Kidney (tissue), 22 donors: ENCODE measurements at places on chromosomes 5 and 9. TPM values are rescaled to one million over a fixed set of nuclear protein-coding genes. Genes with fewer than 3 reads are reported as not detected.

GRCh38 chr5:36267905-36268304 lies 26.2 kb upstream of the NADK2 start:
- no peak for DNase-seq

Gene PTGDS
- 236 TPM for total RNA-seq

DNA sequence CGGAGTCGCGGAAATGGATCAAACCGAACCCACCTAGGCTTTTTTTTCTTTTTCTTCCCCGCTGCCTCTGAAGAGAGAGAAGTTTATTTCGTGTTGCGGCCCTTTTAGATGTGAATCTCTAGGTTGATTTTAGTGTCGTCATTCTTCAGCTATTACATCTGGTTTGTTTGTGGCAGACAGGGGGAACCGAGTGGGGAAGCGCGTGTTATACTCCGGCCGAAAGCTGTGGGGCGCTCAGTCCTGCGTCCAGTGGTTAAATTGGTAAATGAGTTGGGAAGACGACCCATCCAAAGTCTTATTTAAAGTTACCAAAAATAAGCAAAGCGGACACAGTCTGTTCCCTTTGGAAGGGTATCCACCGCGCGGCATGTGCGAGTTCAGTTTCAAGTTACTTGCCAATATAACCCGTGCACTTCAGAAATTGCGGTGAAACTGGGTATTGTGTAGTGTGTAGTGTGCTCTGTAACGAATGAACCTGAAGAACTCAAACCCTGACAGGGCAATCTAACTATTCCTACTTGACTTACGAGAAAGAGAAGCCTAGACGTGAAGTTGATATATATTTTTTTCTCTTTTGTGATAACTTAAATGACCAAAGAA lies 1.3 kb downstream of the MAN2A1 start:
- peak; percentile 87 for DNase-seq

Gene IFNK
- not detected for total RNA-seq

DNA sequence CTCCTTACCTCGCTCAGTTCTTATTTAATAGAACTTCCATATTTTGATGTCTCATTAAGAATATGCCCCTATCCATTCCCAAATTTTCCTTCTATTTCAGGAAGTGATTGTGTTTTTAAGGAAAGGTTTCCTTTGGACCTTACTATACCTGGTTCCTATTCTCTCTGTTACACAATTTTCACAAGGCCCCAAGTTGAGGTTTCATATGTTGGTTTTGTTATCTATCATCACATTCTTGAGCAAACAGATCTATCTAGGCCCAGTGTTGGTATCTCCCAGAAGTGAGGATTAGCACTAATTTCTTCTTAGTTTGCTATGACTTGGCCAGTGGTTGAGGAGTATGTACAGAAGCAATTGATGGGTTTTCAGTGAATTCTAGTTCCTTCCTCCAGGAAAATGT lies 41.5 kb downstream of the ALG2 start:
- DNase-seq = no peak

DNA sequence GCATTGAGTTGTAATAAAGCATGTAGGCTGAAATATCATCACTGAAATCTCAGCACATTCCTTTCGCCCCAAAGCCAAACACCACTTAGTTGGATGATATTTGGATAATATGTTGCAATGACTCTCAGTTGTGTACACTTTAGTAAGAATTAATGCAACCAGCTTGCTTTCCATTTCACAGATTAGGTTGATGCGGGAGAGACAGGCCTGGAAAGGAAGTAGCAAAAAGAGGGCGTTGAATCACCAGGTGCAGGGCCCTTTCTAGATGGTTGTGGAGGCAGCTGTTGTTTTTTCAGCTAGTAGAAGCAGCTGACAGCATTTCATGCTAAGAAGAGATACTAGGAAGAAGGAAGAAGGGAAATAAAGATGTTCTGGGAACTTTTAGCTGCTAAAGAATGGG lies 30.9 kb downstream of the DMRT3 start:
- no peak for DNase-seq

Gene EPB41L4B
- 6.5 TPM for total RNA-seq

DNA sequence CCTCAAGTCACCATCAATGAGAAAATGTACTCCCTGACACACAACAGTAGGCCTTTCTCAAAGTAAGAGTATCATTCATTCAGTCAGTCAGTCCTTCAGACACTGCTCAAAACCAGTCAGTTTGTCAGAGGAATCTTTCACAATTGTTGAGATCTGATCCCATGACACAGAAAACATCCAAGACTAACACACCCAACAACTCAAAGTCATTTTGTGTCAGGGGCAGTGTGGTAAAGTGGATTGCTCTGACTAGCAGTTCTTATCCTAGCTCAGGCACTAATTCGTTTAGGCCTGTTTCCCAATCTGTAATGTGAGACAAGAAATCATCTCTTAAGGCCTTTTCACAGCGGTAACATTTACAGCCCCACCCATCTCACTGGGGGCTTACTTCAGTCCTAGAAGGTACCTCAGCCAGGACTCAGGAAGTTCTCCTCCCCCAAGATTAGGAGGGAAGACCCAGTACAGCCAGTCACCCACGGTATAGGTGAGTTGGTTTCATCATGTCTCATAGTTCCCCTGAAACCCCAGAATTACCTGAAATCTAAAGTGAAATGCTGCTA lies 31.9 kb downstream of the SH3TC2 start:
- DNase-seq = no peak

Gene STK32A
- total RNA-seq = 8.6 TPM

Gene ANKRD18B
- total RNA-seq = 0.72 TPM

DNA sequence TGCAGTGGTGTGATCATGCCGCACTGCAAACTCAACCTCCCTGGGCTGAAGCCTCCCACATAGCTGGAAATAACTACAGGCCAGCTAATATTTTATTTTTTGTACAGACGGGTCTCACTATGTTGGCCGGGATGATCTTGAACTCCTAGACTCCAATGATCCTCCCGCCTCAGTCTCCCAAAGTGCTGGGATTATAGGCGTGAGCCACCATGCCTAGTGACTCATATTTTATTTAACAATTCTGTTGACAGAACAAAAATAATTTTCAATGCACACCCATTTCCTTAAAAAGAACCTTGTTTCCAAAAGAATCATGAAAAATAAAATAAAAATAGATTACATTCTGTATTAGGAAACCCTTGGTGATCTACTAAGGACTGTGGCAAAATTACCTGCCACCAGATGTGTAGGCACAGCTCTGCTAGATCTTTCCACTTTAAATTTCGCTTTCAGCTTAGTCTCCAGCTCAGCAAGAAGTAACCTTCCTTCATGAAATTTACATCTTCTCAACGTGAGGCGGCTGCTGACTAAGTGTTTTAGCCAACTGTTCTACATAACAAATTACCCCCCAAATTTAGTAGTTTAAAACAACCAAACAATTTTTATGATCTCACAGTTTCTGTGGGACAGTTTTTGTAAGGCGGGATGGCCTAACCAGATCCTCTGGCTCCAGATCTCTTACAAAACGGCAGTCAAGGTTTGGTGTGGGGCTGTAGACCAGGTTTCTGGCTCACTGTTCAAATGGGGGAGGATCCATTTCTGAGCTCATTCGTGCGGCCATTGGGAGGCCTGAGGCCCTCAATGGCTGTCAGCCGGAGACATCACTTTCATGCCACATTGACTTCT lies 32.6 kb upstream of the GOLPH3 start:
- no peak for DNase-seq

DNA sequence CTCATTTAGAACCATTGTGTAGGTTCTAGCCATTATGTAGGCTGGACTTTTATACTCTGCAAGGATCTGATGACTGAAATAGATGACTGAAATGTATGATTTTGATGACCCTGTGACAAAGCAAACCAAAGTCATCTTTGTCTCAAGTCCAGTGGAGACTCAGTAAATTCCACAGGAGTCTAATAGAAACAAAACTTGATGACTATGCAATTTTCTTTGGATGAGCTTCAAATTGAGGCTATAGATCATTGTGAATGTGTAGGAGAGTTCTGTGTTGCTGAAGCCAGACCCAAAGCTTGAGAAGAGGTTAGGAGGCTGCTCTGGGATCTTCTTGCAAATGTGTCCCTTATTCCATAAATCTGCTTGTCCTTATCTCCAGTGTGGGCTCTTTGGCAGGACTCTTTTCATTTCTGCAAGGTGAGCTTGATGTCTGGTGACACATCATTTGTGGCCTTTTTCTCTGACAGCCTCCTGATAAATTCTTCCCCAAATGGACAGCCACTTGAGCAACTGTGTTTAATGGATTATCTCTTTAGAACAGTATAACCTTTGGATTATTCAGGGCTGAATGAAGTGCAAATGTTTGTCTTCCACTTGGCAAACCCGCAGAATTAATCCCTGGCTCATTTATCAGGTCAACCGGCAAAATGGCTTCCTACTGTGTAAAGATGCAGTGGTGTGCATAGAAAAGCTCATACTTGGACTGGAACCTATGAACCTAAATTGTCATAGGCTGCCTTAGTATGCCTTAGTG lies 235.1 kb upstream of the ANKH start:
- DNase-seq = no peak

DNA sequence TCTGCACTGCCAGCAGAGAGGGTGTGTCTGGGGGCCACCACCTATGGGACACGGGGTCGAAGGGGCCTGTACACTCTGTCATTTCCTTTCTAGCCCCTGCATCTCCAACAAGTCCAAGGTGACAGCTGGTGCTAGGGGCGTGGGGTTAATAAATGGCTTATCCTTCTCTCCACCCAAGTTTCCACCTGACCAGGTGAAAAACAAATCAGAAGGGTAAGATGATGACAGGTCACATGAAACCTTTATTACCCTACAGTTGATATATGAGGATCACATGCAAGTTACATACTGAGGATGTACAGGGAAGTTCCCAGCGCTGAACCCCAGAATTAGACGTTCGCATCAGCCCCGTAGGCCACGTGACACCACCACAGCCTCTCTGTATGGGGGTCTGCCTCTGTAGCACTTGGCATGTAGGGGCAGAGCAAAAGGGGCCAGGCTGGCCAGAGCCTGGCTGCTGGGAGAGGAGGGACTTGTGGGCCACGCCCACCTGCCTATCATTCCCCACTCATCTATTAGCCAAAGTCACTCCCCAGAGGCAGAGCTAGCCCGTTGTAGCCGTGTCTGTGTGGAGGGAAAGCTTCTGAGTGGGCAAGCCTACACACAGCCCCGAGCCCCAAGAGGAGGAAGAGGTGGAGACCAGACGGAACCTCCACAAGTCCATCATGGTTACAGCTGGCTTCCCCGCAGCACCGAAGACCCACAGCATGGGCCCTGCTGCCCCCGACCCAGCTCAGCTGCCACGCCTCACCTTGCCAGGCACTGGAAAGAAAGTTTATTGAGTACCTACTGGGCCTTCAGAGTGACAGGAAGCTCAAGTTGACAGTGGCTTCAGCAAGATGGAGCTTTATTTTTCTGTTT lies 2.2 kb downstream of the TMEM141 start:
- peak; percentile 75 for DNase-seq

GRCh38 chr9:70091572-70091971 lies 47.9 kb downstream of the MAMDC2 start:
- no peak for DNase-seq

Gene LCN1
- not detected for total RNA-seq

- no peak for DNase-seq
These were observed 218.8 kb upstream of the ADRA1B start for GRCh38 chr5:159697530-159697929.

- DNase-seq = no peak
These were observed 45.8 kb downstream of the KLF4 start for GRCh38 chr9:107443786-107444185.

GRCh38 chr5:160605266-160605665 lies 183.6 kb downstream of the PTTG1 start:
- no peak for DNase-seq

DNA sequence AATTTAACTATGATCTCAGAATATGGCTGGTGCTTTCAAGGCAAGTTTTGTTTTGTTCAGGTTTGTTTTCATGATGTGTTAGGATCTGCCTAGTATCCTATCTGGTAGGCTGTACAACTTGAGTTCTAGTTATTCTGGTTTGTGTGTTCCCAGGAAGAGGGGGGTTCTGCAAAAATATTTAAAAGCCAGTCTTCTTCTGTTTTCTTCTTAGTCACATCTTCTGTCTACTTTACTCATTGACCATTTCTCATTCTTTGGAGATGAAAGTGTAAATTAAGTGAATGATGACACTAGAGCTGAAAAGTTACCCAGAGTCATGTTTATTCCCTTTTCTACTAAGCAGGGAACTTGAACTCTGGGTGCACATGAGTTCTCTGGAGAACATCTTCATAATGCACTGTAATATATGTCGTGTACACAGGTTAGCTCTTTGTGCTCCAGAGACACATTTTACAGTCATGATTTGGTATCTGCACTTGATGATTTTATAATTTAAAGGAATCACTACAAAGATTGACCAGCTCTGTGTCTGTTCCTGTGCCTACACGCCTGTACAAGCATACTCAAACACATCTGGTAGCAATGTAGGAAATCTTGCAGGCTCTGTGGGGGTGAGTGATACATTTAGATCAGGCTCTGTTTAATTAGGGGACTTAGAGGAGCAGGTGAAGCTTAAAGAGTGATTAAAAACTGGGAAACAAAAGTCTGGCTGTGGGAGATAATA lies 5.0 kb downstream of the SMAD5 start:
- DNase-seq = no peak

GRCh38 chr9:28317745-28318144 lies 744.5 kb upstream of the C9orf72 start:
- no peak for DNase-seq

DNA sequence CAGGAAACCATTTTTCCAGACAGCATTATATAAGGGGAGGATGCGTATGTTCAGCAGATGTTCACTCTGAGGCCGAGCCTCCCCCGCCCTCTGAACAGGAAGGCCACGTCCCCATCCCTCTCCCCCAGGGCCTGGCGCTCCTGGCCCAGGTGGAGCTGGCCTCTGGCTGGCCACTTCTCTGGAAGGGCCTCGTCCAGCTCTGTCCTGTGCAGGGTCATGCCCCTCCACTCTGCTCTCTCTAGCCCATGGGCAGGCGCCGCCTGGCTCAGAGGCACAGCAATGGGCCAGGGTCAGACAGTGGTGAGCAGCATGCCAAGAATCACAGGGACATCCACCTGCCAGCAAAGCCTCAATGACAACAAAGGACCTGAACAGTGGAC lies 34.2 kb downstream of the ADAMTS2 start:
- no peak for DNase-seq

Gene PCDHGA12
- 4.0 TPM for total RNA-seq

DNA sequence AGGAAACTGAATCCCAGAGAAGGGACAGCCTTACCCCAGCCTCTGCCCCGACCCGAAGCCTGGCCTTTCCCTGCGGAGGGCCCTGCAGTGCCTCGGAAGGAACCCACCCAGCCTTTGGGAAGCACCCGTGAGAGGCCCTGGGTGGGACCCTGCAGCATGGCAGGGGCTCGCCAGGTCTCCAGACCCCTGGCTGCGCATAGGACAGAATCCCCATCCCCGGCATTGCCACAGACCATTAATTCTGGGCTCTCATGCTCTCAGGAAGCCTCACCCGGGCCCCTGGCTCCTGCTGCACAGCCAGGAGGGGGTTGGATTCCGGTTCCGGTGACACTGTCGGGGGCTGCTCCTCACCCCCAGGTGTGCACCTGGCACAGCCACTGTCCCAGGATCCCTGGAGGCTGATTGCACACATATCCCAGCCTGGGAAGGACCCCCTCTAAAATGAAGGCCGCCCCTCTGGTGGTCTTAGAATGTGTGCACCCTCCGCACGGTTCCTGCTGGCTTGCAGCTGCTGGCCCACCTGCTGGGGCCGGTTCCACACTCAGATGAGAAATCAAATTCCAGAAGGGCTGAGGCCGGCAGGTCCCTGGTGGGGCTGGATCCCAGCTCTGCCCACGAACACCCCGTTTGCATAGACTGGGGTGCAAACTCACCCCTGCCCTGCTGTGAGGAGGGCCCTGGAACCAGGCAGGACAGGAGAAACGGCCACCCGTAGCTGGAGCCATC lies 4.7 kb downstream of the EGFL7 start:
- DNase-seq = peak; percentile 81

GRCh38 chr9:89277043-89277442 lies 34.0 kb upstream of the CKS2 start:
- no peak for DNase-seq

Gene IQGAP2
- 23.2 TPM for total RNA-seq

Gene BTNL9
- total RNA-seq = 11.9 TPM

Gene NMUR2
- not detected for total RNA-seq
